ENCODE measurements at places on chromosomes 1 and 21.

GRCh38 chr21:14403681-14404318, 20.9 kb upstream of the HSPA13 start:
- no peak for DNase-seq

- DNase-seq, result no peak
Observed at GRCh38 chr1:92820551-92820950, 11.3 kb upstream of the RPL5 start.

DNA sequence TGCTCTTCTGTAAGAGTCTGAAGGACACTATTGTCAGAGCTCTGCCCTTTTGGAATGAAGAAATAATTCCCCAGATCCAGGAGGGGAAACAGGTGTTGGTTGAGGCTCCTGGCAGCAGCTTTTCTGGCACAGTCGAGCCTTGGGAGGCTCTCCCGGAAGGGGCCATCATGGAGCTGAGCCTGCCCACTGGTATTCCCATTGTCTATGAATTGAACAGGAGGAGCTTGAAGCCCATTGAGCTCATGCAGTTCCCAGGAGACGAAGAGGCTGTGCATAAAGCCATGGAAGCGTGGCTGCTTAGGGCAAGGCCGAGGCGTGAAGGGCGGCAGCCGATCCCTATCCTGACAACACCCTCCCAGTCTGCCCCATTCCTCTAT, 26.6 kb downstream of the UBE4B start:
- DNase-seq, result no peak

GRCh38 chr1:206579747-206580437, 32.4 kb downstream of the EIF2D start:
- DNase-seq, result peak; percentile 78

- no peak for DNase-seq
Observed at GRCh38 chr1:222911866-222912265, 97.0 kb downstream of the DISP1 start.

GRCh38 chr1:26820784-26821269, 5.7 kb upstream of the ZDHHC18 start:
- DNase-seq, result no peak

GRCh38 chr1:209616366-209617046, 33.0 kb downstream of the CAMK1G start:
- no peak for DNase-seq

DNA sequence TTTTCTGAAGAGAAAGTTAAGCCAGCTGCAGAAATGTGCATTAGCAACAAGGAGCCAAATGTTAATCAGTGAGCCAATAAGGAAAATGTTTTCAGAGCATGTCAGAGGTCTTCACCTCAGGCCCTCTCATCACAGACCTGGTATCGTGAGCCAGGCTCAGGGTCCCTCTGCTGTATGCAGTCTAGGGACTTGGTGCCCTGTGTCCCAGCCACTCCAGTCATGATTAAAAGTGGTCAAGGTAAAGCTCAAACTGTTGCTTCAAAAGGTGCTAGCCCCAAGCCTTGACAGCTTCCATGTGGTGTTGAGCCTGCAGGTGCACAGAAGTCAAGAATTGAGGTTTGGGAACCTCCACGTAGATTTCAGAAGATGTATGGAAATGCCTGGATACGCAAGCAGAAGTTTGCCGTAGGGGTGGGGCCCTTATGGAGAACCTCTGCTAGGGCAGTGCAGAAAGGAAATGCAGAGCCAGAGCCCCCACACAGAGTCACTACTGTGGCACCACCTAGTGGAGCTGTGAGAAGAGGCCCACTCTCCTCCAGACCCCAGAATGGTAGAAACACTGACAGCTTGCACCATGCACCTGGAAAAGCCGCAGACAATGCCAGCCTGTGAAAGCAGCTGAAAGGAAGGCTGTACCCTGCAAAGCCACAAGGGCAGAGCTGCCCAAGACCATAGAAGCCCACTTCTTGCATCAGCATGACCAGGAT, 1128.7 kb downstream of the AMY1C start:
- no peak for DNase-seq

GRCh38 chr1:86997538-86997937, 83.1 kb downstream of the HS2ST1 start:
- no peak for DNase-seq

DNA sequence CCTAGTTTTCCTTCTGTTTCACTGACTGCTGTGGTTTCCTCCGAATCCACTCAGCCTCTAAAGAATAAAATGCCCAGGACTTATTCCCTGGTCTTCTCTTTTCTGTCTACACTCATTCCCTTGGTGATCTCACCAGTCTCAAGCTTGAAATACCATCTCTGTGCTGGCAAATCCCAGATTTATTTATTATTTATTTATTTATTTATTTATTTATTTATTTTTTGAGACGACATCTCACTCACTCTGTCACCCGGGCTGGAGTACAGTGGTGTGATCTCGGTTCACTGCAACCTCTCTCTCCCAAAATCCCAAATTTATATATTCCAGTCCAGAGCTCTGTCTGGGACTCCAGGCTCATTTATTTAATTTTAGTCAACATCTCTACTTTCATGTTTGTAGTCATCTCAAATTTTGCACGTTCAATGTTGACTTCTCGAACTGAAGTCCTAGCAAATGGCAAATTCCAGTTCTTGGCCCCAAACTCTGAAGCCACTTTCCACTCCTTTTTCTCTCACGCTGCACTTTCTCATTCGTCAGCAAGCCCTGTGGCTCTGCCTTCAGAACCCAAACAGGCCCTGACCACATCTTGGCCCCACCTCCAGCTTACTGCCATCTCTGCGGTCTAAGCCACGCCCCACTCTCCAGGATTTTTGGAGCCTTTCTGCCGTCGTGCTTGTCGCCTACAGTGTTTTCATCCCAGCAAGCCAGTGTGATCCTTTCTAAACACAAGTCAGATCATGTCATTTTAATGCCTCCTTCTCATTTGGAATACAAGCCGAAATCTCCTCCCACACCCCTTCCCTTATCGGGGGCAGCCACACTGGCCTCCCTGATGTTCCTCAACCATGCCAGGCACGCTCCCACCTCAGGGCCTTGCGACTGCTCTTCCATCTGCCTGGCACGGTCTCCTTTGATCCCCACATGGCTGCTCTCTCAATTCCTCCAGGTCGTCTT, 14.2 kb upstream of the TENT5B start:
- DNase-seq, result no peak

- no peak for DNase-seq
Observed at GRCh38 chr1:219555031-219555692, 57.7 kb downstream of the ZC3H11B start.

GRCh38 chr1:3085721-3086120, 16.7 kb downstream of the PRDM16 start:
- no peak for DNase-seq

- no peak for DNase-seq
Observed at GRCh38 chr21:29181799-29182470, 51.5 kb downstream of the MAP3K7CL start.

- no peak for DNase-seq
Observed at GRCh38 chr1:111989531-111990025, at the start of gene KCND3. TSS of gene KCND3 (minus strand) at chr1:111989668.

DNA sequence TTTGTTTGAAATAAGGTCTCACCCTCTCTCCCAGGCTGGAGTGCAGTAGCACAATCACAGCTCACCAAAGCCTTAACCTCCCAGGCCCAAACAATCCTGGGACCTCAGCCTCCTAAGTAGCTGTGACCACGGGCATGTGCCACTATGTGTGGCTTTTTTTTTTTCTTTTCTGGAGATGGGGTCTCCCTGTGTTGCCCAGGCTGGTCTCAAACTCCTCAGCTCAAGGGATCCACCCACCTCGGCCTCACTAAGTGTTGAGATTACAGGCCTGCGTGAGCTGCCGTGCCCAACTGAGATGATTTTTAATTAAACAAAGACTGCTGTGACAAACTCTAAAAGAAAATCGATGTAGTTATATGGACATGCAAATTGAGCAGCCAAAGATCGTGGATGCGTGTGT, 768.4 kb upstream of the ADGRL2 start:
- no peak for DNase-seq

GRCh38 chr1:234599617-234600417, 10.2 kb downstream of the IRF2BP2 start:
- peak; percentile 43 for DNase-seq

DNA sequence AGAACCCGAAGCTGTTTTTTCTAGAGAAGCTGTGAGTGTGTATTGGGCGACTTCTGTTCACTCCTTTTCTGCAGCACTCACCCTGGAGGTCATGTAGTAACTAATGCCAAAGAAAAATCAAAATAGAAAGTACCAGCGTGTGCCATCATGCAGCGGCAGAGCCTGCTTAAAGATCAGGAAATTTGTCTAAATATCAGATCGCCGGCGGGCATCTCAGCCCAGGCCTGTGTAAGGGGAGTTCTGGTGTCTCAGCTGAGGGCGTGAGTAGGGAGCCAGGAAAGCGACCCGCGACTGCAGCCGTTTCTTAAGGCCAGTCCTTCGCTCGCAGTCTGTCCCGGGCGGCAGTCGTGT, 768 bp downstream of the EDARADD start:
- no peak for DNase-seq

DNA sequence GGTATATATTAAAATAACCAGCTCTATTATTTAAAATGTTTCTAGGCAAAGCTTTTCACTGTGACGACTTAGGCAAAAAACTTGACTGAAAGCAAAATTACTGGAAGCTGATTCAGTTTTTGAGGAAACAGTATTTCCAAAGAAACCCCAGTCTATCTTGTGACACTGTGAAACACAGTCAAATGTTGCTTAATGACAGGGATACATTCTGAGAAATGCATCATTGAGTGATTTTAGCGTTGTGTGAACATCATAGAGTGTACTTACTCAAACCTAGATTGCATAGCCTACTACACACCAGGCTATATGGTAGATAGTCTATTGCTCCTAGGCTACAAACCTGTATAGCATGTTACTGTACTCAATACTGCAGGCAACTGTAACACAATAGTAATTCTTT, 116.9 kb upstream of the KCNK1 start:
- no peak for DNase-seq

DNA sequence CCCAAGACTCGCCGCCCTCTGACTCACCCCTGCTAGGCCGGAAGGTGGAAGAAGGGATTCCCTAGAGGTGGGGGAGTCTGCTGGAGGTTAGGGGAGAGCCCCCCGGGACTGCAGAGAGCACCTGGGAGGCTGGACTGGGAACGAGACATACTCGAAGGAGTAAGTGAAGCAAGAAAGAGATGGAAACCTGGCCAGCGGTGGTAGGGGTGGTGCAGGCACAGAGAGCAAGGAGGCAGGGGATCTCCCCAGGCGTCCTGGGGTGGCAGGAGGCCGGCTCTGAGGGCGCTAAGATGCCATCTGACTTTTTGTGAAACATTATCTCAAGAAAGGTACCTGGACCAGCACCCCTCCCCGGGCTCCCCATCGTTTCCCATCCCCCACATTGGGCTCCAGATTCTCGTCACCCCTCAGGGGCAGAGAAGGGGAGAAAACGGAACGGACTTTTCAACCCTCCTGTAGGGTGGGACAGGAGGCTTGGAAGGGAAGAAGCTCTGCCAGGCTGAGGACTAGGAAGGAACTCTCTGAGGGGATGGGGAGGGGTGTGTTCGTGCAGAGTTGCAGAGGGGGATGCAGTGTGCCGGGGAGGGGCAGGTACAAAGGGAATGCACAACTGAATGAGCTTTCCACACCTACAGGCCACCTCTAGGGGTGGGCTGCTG, 708 bp downstream of the CHRNB2 start:
- no peak for DNase-seq

DNA sequence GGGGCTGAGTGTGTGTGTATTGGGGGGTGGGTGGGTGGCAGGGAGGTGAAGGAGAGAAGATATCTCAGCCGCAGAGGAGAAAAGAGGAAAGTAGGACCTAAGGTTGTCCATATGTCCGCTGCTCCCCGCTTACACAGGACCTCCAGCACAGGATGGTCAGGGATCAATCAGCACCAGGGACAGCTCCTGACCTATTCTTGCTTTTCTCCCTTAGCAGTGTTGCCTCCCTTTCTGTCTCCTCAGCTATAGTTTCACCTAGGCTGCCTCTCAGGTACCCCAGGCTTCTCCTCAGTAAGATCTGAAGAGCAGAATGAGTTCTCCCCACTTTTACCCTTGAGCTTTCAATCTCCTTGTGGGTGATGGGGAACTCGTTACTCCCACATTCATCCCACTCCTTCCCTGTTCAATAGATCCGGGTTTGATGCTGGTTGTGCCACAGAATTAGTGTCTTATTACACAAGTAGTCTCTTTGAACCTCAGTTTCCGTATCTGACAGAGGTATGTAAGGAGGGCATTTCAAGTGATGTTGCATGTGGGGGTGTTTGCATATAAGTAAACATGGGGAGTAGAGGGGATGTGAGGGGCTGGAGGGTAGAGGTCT, 1.4 kb upstream of the DPH2 start:
- DNase-seq, result no peak

DNA sequence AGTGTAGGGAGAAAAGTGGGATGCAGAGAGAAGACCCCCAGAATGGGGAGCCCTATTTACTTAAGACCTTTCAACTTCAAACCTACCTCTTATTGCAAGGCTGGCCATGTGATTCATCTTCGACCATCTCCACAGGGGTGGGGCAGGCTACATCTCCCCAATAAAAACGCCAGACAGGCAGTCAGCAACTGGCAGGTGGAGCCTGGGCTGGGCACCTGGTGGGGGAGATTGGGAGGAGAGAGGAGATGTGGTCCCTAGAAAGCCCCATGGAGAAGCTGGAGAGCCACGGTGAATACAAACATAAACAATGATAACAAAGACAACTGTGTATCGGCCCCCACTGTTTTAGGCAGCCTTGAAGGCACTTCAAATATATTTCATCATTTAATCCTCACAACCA, 336.7 kb upstream of the PROX1 start:
- no peak for DNase-seq

DNA sequence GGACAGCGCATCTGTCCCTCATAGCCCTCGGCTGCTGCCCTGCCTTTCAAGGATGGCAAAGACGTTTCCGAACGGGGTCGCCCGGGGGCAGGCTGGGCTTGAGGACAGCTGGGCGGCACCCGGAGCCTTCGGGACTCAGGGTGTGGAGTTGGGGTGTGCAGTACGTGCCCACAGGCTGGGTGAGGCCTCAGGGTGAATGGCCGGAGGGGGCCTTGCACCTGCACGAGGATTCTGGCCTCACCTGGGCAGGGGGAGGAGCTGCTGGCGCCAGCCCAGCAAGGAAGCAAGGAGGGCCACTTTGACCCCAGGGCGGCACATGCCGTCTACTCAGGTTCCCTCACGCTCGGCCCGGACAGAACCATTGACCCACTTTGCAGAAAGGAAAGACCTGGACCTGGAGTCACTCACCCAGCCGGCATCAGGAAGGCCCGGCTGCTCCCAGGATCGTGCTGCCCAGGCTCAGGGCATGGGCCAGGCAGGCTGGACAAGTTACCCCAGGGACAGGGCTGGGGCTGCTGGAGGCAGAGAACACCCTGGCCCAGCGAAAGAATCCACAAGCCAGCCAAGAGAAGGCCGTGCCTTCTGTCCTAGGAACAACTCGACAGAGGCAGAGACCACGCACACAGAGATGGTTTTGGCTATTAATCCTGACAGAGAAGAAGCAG, 65.1 kb upstream of the TTC34 start:
- no peak for DNase-seq

DNA sequence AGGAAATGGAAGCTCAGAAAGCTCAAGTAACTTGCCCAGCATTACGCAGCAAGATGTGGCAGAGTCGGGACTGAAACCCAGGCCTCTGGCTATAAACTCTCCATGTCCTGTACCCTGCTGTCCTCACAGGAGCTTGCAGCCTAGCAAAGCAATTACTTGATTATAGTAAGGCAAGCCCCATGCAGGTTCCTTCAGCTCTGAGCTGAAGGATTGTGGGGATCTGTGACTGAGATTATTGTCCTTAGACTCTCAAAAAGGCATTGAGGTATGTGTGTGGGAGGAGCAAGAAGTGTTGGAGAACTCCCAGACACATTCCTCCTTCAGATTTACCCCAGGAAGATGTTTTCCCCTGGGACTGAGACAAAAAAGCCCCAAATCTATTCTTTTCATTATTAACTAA, 124.0 kb upstream of the SPATA6 start:
- DNase-seq, result no peak

- no peak for DNase-seq
Observed at GRCh38 chr1:48681476-48682305, 95.0 kb downstream of the BEND5 start.

GRCh38 chr1:33429856-33430691, 821 bp downstream of the PHC2 start:
- no peak for DNase-seq

Measured in activated CD8-positive, alpha-beta memory T cell treated with anti-CD3 and anti-CD28 coated beads for 4 hours (primary cell).